ENCODE measurements at places on chromosomes 2 and 18.

- no peak for DNase-seq
Observed at GRCh38 chr2:217843324-217843723, 159.5 kb downstream of the TNS1 start.

DNA sequence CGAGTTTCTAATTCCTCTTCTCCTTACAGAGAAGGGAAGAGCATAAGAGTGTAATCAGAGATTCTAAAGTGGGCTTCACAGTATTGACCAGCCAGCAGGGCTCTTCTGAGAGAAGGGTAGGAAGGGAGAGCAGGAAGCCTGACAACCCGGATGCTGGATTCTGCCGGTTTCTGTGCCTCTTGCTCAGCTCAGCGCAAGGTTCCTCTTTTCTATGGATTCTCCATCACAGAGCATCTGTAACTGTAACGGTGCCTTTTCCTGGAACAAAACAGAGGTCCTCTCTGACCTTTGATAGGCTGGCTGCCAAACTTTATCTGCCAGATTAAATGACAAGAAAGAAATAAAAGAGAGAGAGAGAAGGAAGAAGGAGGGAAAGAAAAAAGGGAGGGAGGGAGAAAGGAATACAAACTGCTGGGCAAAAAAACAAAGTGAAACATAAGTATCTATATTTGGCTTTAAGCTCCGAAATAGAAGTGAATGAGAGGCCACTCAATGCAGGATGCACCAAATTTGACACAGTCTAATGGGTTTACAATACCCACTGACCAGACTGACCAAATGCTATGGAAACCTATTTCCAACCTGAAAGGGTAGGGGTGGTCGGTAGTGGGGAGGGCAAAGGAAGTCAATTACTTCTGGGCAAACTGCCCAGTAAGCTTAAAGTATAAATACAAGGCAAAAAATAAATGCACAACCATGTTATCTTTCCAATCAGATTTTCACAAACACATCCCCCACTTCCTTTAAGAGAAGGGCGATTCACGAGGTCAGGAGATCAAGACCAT, 59.2 kb downstream of the PIEZO2 start:
- no peak for DNase-seq

DNA sequence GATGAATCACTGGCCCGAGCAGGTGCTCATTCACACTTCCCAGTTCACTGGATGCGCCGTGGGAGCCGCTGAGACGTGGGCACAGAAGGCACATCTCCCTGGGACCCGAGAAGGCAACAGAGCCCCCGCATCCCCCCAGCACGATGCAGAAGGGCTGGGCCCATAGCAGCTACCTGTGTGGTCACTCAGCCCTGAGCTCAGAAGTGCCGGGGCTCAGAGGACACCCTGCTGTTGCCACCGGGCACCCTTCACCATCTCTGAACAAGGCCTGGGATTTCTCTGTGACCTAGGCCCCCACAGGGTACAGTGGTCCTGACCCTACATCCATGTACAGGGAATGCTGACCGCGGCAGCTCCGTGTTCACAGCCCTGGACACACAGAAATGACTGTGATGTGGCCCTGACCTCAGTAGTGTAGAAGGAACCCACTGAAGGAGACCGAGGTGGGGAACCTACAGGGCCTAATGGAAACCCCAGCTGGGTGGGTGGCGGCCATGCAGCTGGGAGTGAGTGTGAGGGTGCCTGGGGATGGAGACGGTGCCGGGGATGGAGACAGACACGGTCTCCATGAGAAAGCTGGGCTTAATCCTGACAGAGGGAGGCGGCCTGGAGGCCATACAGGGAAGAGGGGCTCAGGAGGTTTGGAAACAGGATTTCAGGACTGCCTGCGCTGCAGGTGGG, 111.9 kb upstream of the OTOS start:
- no peak for DNase-seq

DNA sequence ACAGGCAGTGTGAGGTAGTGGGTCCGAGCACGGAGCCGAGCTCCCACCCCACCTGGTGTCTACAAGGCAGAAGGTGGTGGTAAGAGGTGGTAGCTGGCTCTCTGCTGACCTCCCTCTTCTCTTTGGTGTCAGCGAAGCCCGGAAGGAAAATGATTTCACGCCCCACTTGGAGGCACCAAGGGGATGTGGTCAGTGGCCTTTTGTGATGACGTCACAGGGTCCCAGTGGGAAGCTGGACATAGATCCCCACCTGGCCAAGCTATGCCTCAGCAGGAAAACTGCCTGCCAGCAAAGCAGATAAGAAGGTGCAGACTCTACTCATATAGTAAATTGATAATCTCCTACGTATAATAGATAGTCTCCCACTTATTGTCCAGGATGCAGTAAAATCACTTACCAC, 183.7 kb upstream of the ALKAL2 start:
- no peak for DNase-seq

GRCh38 chr2:192469612-192470011, 274.9 kb upstream of the TMEFF2 start:
- DNase-seq = no peak

GRCh38 chr2:168471163-168471475, 15.0 kb downstream of the CERS6 start:
- no peak for DNase-seq

GRCh38 chr2:60356346-60356745, 197.1 kb downstream of the BCL11A start:
- DNase-seq = no peak

DNA sequence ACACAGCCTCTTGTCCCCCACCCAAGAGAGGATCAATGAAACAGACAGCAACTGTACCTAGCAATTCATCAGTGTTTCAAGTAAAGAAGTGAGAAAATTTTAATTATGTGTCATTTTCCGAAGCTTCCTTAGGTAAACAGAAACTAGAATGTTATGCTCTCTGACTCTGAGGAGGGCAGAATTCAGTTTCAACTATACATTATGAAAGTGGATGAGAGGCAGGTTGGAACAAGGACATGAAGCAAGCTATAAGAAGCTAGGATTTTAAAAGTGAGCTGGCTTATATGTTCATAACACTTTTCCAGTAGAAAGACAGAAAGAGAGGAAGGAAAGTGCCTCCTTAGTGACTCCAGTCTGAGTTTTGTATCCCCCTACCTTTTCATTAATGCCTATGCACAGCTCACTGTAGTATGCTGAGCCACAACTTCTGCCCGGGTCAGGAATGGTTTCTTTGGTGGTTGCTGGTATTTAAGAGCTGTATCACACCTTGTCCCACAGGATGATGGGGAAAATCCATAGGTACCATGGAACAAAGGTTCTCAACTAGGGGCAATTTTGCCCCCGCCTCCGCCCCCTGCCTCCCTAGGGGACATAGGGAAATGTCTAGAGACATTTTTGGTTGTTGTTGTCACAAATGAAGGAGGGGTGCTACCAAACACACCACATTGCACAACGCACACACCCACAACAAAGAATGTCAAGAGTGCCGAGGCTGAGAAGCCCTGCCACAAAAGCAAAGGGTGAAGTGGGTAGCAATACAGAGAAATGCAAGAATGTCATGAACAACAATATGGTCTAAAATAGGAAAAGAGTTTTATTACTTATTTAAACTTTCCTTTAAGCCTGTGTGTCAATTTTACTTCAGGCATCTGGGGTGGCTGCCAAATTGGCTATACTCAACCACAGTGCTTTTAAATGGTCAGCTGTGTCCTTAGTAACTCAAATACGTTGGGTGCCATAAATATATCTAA, 161.0 kb upstream of the ZFP36L2 start:
- no peak for DNase-seq

GRCh38 chr18:55781481-55781957, 193.5 kb upstream of the TCF4 start:
- DNase-seq = no peak

DNA sequence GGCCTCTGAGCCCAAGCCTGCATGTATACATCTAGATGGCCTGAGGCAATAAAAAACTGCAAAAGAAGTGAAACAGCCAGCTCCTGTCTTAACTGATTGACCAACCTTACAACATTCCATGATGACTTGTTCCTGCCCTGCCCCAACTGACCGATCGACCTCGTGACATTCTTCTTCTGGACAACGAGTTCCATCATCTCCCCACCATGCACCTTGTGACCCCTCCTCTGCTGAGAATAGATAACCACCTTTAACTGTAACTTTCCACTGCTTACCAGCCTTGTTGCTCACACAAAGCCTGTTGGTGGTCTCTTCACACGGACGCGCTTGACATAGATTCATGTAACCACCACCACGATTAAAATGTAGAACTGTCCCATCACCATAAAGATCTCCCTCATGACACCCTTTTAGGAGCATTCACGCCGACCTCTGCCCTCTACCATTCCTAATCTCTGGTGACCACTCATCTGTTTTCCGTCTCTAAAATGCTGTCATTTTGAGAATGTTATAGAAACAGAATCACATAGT, 120.1 kb upstream of the REV1 start:
- no peak for DNase-seq
